NCI-H2029 treated with DMSO at 0.1 percent for 48 hours (cell line): ENCODE measurements at places on chromosomes 12 and 14.

DNA sequence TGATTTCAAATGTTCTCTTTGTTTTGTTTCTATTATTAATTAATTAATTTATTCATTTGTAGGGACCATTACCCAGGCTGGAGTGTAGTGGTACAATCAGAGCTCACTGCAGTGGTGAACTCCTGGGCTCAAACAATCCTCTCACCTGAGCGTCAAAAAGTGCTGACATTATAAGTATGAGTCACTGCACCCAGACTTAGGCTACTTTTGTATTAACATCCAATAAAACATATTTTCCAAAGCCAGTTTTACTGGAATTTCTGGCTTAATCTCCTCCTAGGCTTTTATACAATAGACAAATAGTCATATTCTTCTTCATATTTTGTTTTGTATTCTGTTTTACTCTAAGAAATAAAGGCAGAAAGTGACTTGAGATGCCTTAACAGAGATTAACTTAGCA lies 749.6 kb downstream of the SLC16A7 start:
- DNase-seq: no peak

- DNase-seq: no peak
Measured at GRCh38 chr12:82144505-82144904, 213.7 kb downstream of the CCDC59 start.

- no peak for DNase-seq
Measured at GRCh38 chr14:51131516-51131915, 36.6 kb upstream of the TRIM9 start.

- DNase-seq: no peak
Measured at GRCh38 chr12:87059231-87059630, 803.0 kb upstream of the MGAT4C start.

GRCh38 chr12:64814432-64814831 lies 10.0 kb upstream of the TBC1D30 start:
- peak; percentile 49 for DNase-seq

GRCh38 chr12:81077686-81078441 lies at the start of gene ACSS3:
TSS of gene ACSS3 (plus strand) at chr12:81078079. CDS start at chr12:81078121, 42 bp downstream.
- DNase-seq: no peak

DNA sequence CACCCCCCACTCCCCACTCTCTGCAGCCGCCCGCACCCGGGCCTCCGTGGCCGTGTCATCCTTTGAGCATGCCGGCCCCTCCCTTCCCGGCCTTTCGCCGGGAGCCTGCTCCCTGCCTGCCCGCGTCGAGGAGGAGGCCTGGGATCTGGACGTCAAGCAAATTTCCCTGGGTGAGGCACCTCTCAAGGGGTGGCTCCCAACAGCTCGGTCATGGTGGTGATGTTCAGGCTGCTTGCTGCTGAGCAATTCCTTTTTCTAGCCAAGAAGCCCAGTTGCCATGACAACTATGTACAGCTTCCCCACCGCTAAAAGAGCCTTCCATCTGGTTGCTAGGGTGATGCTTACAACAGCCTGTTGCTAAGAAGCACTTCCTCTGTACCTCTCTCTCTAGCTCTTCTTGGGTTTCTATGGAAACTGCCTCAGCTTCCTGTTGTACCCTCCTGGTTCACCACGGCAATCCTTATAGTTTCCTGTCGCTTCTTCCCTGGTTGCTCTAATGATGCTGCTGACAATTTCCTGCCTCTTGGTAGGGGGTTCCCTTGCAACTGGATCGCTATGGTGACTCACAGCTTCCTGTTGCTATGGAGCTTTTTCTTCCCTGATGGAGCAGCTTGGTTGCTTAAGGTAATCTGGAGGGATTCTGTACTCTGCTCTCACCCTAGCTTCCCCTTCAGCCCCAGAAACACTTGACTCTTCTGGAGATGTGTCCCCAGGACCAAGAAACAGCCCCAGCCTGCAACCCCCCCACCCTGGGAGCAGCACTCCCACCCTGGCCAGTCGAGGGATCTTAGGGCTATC lies 11.0 kb downstream of the ZNF219 start:
- no peak for DNase-seq

DNA sequence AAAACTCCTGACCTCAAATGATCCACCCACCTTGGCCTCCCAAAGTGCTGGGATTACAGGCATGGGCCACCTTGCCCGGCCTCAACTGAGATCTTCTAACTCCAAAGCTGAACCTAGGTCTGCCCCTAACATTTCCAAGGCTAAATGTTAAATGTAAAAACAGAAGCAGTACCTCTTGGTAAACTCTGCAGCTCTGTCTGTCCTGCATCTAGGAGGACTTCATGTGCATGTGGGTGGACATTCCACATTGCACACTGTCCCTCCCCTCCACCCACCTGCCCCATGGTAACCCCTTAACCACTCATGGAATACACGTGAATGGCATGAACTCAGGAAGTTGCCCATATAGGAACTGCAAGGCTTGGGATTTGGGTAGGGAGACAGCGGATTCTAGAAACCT lies 33.1 kb downstream of the SNX6 start:
- no peak for DNase-seq

- DNase-seq: no peak
Measured at GRCh38 chr12:5399266-5399665, 32.6 kb upstream of the NTF3 start.

DNA sequence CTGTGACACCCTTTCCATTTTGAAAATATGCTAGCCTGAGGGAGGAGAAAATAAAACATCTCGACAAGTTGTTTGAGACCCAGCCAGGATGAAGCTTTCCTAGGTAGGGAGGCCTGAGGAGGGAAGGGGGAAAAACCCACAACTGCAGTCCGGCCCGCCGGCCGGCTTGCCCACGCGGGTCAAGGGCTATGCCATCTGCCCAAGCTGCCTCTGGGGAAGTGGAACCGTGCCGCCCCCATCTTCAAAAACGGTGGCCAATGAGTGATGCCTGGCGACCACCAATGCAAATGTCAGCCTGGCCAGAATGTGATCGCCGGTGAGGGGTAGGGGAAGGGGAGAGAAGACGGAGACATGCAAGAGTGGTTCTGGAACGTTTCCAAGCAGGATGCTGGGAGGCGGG lies 263.5 kb upstream of the ALG10B start:
- DNase-seq: no peak

DNA sequence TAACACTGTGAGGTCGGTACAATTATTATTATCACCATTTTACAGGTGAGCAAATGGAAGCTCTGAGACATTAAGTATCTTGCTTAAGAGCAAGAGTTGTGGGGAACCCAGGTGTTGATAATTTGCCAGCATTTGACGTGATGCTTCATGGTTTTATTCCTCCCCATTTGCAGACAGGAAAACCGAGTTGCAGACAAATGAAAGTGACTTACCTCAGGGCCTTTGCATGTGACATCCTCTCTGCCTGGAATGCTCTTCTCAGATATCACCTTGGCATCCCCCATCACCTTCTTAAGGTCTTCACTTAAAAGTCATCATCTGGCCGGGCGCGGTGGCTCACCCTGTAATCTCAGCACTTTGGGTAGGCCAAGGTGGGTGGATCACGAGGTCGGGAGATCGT lies 21.0 kb upstream of the P2RX7 start:
- no peak for DNase-seq

- DNase-seq: no peak
Measured at GRCh38 chr14:77043984-77044485, 15.5 kb upstream of the IRF2BPL start.

DNA sequence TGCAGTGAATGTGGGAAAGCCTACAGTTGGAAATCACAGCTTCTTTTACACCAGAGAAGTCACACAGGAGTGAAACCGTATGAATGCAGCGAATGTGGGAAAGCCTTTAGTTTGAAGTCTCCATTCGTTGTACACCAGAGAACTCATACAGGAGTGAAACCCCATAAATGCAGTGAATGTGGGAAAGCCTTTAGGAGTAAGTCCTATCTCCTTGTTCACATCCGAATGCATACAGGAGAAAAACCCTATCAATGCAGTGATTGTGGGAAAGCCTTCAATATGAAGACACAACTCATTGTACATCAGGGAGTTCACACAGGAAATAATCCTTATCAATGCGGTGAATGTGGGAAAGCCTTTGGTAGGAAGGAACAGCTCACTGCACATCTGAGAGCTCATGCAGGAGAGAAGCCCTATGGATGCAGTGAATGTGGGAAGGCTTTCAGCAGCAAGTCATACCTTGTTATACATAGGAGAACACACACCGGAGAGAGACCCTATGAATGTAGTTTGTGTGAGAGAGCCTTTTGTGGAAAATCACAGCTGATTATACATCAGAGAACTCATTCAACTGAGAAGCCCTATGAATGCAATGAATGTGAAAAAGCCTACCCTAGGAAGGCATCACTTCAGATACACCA lies 24.6 kb downstream of the ZNF26 start:
- no peak for DNase-seq

GRCh38 chr12:68580911-68581310 lies 29.8 kb upstream of the RAP1B start:
- DNase-seq: no peak

DNA sequence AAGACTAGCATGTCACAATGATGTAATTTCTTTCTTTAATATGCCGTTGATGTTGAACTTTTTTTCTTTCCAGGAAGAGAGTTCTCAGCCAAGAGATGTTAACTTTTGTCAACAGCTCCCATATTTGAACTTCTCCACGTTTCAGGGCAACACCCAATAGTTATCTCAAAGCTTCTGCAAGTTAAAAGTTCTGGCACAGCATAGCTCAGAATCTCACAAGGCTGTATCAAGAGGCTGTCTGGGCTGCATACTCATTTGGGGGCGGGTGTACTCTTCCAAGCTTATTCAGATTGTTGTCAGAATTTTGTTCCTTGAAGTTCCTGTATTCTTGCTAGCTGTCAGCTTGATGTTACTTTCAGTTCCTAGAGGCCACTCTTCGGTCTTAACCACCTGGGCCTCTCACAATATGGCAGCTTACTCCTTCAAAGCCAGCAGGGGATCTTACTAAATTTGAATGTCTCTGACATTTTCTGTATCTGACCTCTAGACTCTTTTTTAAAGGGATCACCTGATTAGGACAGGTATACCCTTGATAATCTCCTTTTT lies 38.9 kb downstream of the KCNC2 start:
- DNase-seq: no peak

GRCh38 chr12:68403711-68404110 lies 71.5 kb upstream of the MDM1 start:
- no peak for DNase-seq

DNA sequence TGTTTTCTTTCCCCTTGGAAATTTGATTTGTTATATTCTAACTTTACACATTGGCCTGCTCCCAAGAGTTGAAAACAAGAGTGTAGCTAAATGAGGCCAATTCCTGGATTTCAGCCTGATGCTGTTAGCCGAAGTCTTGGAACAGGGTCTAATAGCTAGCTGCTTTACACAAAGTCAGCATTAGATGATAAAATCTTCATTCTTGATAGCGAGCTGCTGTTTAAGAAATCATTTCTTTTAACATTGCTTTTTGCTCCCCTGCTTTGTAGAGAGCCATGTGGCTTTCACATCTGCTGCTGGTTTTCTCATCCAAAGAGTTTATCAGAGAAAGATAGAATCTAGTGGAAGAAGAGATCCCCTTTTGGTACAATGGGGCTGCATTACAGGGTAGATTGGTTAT lies 22.3 kb downstream of the FBXW8 start:
- DNase-seq: no peak

- no peak for DNase-seq
Measured at GRCh38 chr14:105241641-105242040, 6.7 kb upstream of the BTBD6 start.

GRCh38 chr12:6369916-6370575 lies 5.3 kb downstream of the SCNN1A start:
- DNase-seq: no peak

- no peak for DNase-seq
Measured at GRCh38 chr14:93976477-93977057, at the start of gene ASB2. TSS of gene ASB2 (minus strand) at chr14:93976570. CDS start at chr14:93964539, 12,031 bp downstream.

DNA sequence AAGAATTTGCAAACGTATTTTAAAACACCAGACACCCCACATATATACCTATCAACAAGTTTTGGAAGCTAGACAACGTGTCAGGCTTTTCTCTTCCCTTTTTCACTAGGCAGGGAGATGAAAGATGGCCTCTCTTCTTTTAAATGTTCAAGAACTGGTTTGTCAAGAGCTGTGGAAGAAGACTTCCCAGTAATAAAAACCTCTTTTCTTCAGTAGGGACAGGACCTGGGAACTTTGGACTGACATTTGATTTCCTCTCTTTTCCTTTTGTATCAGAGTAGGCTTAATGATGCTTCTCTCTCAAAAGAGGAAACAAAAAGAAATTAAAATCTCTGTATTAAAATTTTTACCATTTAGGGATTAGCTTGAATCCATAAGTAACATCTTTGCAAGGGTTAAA lies 49.6 kb downstream of the SPATS2 start:
- DNase-seq: no peak

DNA sequence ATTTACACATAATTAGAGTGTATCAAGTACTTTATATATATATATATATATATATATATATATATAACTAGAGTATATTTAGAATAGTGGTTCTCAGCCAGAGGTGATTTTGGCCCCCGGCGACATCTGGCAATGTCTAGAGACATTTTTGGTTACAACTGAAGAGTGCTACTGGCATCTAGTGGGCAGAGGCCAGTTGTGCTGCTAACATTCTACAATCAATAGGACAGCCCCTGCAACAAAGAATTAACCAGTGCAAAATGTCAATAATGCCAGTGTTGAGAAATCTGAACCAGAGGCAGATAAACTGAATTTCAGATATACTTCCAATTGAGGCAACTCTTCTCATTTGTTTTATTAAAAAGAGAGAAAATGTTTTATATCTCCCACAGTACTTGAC lies 8.9 kb downstream of the GTF2A1 start:
- no peak for DNase-seq

DNA sequence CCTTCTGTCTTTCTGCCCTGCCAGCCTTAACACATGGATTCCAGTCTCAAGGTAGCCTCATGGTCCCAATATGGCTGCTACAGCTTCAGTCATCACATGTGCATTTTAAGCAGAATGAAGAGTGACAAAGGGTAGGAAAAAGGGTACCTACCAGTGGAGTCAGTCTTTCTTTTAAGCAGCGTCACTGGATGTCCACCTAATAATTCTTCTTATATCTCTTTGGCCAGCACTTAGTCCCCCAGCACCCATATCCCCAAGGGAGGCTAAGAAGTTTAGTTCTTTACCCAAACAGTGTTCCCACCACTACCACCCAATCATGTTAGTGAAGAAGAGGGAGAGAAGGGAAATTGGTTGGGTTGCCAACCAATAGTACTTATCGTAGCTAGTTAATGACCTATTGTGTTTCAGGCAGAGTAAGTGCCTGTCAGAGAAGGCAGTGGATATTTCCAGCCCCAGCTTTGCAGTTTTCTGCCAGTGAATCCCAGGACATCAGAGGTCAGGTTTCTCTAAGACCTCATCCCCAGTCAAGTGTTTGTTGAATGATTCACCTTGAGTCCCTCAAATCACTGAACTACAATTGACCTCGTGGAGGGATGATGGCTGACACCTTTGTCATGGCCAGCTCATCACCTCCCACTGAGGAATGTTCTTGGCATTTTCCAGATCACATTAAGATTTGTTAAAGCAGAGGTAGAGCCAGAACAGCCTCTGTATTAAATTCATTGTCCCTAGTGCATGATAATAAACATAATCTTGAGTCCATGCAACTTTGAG lies 250.9 kb upstream of the CRY1 start:
- no peak for DNase-seq

- no peak for DNase-seq
Measured at GRCh38 chr12:131693149-131693548, 17.7 kb upstream of the SFSWAP start.

- no peak for DNase-seq
Measured at GRCh38 chr14:101408077-101408831, 153.0 kb upstream of the DIO3 start.

GRCh38 chr14:89983375-89983774 lies 27.6 kb downstream of the TDP1 start:
- DNase-seq: no peak
